Kidney (tissue), 22 donors: ENCODE measurements at places on chromosomes 2 and 18. TPM values are rescaled to one million over a fixed set of nuclear protein-coding genes. Genes with fewer than 3 reads are reported as not detected.
A peak's percentile ranks its signal among the peaks of the same experiment; 100 is the strongest.

Gene SERPINB5
- not detected for total RNA-seq

Gene NOSTRIN
- total RNA-seq = 50.2 TPM

Gene MC2R
- not detected for total RNA-seq

Gene KIAA2012
- total RNA-seq = not detected

DNA sequence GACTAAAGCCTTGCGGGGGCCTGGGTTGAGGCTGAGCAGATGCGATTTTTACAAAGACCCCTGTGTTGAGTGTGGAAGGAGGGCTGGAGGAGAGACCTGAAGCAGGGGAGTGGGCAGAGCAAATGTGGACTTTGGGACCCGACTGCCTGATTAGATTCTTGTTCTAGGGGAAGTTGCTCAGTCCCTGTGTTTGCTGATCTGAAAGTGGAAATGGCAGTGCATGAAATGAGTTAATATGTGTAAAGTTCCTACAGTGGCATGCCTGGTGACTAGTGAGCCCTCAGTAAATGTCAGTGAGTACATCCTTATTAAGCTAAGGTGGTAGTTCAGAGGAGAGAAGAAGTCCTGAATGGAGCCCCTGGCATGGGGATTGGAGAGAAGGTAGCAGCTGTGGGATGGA, 52.3 kb downstream of the ARMC9 start:
- no peak for DNase-seq
- H3K27ac ChIP-seq = no peak overlapping the region
- no peaks in the 10 kb centered on the region for H3K36me3 ChIP-seq
- no peaks in the 10 kb centered on the region for H3K4me1 ChIP-seq

GRCh38 chr2:192150166-192150565, 44.6 kb downstream of the TMEFF2 start:
- no peaks in the 10 kb centered on the region for H3K36me3 ChIP-seq
- H3K4me1 ChIP-seq = peaks cover 2% of the 10 kb centered on the region
- no peak overlapping the region for H3K4me3 ChIP-seq
- H3K27me3 ChIP-seq = no peaks in the 10 kb centered on the region
- DNase-seq = no peak
- no peak overlapping the region for H3K27ac ChIP-seq

- no peak overlapping the region for H3K4me3 ChIP-seq
- no peaks in the 10 kb centered on the region for H3K4me1 ChIP-seq
- H3K36me3 ChIP-seq = no peaks in the 10 kb centered on the region
- H3K27me3 ChIP-seq = no peaks in the 10 kb centered on the region
- no peak for DNase-seq
- no peak overlapping the region for H3K27ac ChIP-seq
These were observed 130.2 kb downstream of the SLC4A10 start for GRCh38 chr2:161754379-161754778.

GRCh38 chr2:212076456-212076855, 462.1 kb downstream of the ERBB4 start:
- no peaks in the 10 kb centered on the region for H3K4me1 ChIP-seq
- H3K27ac ChIP-seq = no peak overlapping the region
- DNase-seq = no peak
- H3K36me3 ChIP-seq = no peaks in the 10 kb centered on the region
- H3K4me3 ChIP-seq = no peak overlapping the region

- no peaks in the 10 kb centered on the region for H3K27me3 ChIP-seq
- no peaks in the 10 kb centered on the region for H3K36me3 ChIP-seq
- no peak overlapping the region for H3K27ac ChIP-seq
- H3K4me1 ChIP-seq = no peaks in the 10 kb centered on the region
These were observed 39.9 kb downstream of the CENPO start for GRCh38 chr2:24832931-24833701.

DNA sequence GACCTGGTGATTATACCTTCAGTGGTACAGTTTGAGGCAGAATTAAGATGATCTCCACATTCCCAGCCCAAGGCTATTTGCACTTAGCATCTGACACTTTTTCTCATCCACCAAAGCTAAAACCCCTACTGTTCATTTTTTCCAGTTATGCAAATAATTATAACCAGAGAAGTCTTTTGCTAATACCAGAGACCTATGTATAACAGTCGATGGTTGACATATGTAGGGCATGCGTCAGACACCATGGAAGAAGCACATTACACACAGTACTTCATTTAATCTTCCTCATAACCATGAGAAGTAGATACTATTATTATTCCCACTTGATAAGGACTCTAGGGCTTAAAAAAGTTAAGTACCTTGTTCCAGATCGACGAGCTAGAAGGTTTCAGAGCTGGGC, 36.5 kb downstream of the AP1S3 start:
- H3K27me3 ChIP-seq = no peaks in the 10 kb centered on the region
- no peaks in the 10 kb centered on the region for H3K36me3 ChIP-seq
- no peak overlapping the region for H3K27ac ChIP-seq
- H3K4me3 ChIP-seq = no peak overlapping the region
- DNase-seq = no peak

- H3K4me1 ChIP-seq = no peaks in the 10 kb centered on the region
- no peaks in the 10 kb centered on the region for H3K27me3 ChIP-seq
- no peak for DNase-seq
- H3K27ac ChIP-seq = no peak overlapping the region
These were observed 54.1 kb downstream of the PDCL3 start for GRCh38 chr2:100616841-100617390.

DNA sequence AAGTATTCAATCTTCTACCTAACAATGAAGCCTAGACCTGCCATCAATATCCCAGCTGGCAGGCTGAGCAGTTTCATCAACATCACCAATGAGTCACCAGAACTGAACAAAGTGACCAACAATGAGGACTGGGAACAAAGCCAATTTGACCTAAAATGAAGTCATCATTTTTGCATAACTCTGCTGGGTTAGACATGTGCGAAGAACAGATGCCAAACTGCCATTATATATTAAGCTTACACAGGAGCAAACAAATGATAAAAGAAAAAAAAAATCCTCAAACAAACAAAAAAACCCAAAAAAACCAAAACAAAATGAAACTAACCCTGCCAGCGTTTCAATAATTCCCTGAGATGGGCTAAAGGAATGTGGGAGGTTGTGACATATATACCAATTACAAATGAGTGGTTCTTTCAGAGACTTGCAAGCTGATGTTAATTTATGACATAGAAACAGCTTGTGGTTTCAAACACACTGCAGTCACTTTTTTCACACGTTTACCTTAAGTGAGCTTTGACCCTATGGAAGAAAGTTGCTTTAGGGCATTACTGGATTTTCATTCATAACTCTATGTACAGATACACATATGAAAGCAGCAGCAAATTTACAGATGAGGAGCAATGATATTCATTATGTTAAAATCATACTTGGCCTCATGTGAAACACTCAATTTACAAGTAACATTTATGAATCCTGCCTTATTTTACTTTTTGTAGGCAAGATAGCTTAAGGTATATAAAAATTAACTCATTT, 56.9 kb upstream of the CCDC141 start:
- no peak for DNase-seq
- H3K27ac ChIP-seq = no peak overlapping the region
- peaks cover 4% of the 10 kb centered on the region for H3K4me1 ChIP-seq
- H3K27me3 ChIP-seq = no peaks in the 10 kb centered on the region

GRCh38 chr2:236714080-236714479, 144.5 kb downstream of the ACKR3 start:
- H3K4me1 ChIP-seq = no peaks in the 10 kb centered on the region
- no peak overlapping the region for H3K27ac ChIP-seq
- no peaks in the 10 kb centered on the region for H3K27me3 ChIP-seq
- H3K4me3 ChIP-seq = no peak overlapping the region

DNA sequence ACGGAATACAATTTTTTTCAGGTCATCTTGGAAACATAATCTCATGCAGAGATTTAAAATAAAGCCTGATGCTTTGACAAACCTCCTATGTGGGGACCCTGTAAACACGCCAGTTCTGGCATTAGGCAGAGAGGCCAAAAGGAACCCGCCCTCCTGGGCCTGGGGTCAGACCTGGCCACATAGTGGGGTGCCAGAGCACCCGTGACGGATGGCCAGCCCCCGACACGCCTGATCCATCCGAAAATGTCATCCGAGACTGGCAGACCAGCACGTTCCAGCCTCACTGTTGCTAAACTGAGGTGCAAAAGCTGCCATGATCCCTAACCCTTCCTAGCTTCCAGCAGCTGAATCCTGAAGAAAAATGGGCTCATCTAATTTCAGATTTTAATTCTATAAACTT, 222.6 kb upstream of the SALL3 start:
- H3K36me3 ChIP-seq = no peaks in the 10 kb centered on the region
- H3K4me3 ChIP-seq = no peak overlapping the region
- H3K27me3 ChIP-seq = no peaks in the 10 kb centered on the region
- H3K4me1 ChIP-seq = no peaks in the 10 kb centered on the region
- DNase-seq = peak; percentile 47
- H3K27ac ChIP-seq = no peak overlapping the region

- H3K27me3 ChIP-seq = no peaks in the 10 kb centered on the region
- no peak for DNase-seq
- H3K27ac ChIP-seq = no peak overlapping the region
- H3K4me1 ChIP-seq = no peaks in the 10 kb centered on the region
- H3K36me3 ChIP-seq = no peaks in the 10 kb centered on the region
These were observed 47.3 kb downstream of the SOCS6 start for GRCh38 chr18:70335892-70336726.

- H3K27ac ChIP-seq = no peak overlapping the region
- H3K4me3 ChIP-seq = no peak overlapping the region
- DNase-seq = no peak
- no peaks in the 10 kb centered on the region for H3K27me3 ChIP-seq
- peaks cover 16% of the 10 kb centered on the region for H3K36me3 ChIP-seq
These were observed 78.7 kb downstream of the LPIN1 start for GRCh38 chr2:11824901-11825828.

DNA sequence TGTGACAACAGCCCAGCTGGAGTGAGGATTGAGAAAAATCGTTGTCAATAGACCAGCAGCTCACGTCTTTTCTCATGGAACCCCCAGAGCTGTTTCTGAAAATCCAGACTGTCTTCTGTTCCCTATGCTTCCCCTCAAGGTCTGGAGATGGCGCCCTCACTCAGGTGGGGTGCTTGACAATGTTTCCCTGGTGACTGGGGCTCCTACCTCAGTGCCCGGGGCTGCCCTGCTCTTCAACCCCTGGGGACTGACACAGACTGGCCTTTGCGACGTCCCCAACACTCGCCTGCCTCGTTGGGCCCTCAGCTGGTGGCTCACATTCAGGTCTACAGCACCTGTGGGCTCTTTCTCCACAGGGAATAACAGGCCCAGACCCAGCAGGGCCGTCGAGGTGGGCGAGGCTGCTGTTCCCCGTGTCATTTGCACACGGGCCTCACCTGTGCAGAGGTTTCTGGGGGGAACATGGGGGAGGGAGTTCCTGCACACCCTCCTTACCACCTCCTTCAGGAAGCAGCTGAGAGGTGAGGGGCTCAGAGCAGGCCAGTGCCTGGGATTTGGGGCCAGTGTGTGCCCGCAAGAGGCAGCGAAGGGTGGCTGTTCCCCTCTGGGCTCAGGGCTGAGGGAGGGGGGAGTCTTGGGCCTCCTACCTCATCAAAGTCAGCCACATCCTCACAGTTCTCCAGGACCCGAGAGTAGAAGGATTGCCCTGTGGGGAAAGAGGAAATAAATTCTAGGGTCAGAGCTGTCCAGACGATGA, 59.3 kb upstream of the OTOF start:
- DNase-seq = no peak
- H3K27ac ChIP-seq = no peak overlapping the region
- H3K4me1 ChIP-seq = no peaks in the 10 kb centered on the region
- H3K27me3 ChIP-seq = no peaks in the 10 kb centered on the region
- no peak overlapping the region for H3K4me3 ChIP-seq

- no peaks in the 10 kb centered on the region for H3K27me3 ChIP-seq
- no peak overlapping the region for H3K4me3 ChIP-seq
- no peak overlapping the region for H3K27ac ChIP-seq
These were observed 107.1 kb upstream of the MAPRE2 start for GRCh38 chr18:34933909-34934661.

DNA sequence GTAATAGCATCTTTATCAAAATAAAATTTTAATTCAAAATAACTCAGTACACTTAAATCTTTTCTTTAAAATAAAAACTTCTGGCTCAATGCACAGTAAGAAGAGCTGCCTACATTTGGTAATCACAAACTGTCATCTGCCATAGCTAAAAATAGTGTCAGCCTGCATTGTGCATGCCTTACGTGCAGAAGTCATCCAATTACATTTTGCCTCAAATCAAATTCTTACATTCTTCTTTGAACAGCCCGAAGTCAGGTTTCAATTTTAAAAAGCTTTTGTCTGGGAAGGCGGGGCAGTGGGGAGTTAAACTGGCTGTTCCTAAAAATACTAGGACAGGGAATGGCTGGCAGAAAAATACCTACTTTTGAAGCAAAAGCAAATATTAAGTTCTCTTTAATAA, 51.1 kb downstream of the RTN4 start:
- H3K27me3 ChIP-seq = no peaks in the 10 kb centered on the region
- H3K36me3 ChIP-seq = no peaks in the 10 kb centered on the region

DNA sequence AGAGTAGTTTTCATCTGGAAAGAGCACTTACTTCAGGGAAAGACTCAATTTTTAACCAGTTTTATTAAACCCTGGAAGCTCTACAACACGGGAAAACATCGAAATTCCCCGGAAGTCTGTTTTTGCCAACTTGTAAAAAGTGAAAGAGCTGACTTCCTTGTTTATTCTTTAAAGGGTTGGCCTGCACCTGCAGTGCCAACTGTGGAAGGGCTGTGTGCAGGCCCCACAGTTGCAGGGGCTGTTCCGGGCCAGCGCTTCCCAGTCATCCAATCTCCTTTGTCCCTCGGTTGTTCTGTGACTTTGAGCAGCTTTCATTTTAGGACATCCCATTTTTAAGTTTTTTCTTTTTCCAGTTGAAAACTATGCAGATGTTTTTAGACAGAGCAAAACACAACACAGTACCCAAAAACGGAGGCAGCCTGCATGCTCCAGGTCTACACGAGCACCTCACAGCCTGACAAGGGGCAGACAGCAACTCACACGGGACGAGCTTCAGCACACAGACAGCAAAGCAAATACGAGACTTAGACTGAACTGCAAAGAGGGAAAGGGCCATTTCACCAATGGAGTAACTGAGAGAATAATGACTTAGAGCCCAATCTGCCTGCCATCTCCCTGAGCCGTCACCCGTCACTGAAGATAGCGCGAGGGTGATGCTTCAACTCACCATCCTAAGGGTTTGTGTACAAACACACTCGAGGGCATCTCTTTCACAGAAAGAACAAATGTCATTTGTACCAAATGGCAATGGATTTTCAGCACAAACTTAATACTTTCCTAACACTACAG, 70.6 kb downstream of the EMILIN2 start:
- peak overlapping the region; percentile 7 for H3K27ac ChIP-seq
- H3K4me3 ChIP-seq = no peak overlapping the region
- no peaks in the 10 kb centered on the region for H3K36me3 ChIP-seq
- no peak for DNase-seq
- no peaks in the 10 kb centered on the region for H3K27me3 ChIP-seq

GRCh38 chr2:128076461-128077106, 14.4 kb upstream of the UGGT1 start:
- no peak overlapping the region for H3K4me3 ChIP-seq
- no peak for DNase-seq
- no peaks in the 10 kb centered on the region for H3K4me1 ChIP-seq
- no peaks in the 10 kb centered on the region for H3K27me3 ChIP-seq

DNA sequence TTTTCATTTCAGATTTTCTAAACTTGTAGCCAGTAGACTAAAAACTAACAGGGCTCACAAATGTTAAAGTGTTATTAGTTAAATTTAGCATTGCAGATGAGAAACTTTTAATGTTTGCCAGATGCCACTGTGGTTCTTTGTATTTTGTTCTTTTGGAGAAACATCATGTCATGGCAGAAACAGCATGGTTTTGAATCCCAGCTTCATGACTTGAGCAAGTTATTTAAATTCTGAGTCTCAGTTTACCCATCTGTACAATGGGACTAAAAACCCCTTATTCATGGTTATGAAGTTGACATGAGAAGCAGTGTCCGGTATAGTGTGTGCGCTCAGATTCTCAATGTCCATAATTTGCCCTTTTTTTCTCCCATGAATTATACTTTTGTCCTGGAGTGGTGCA, 56.5 kb downstream of the MAPRE2 start:
- peaks cover 4% of the 10 kb centered on the region for H3K36me3 ChIP-seq
- no peaks in the 10 kb centered on the region for H3K27me3 ChIP-seq
- no peak overlapping the region for H3K4me3 ChIP-seq
- no peak for DNase-seq
- H3K4me1 ChIP-seq = no peaks in the 10 kb centered on the region
